ENCODE measurements at places on chromosomes 5 and 9.

- DNase-seq = no peak
Observed at GRCh38 chr5:53777864-53778618, 217.6 kb downstream of the NDUFS4 start.

GRCh38 chr5:571791-572190 lies 40.3 kb upstream of the CEP72 start:
- no peak for DNase-seq

- no peak for DNase-seq
Observed at GRCh38 chr5:171908638-171909037, 97.8 kb downstream of the FBXW11 start.

- no peak for DNase-seq
Observed at GRCh38 chr9:16461851-16462250, 408.6 kb downstream of the BNC2 start.

- DNase-seq = no peak
Observed at GRCh38 chr5:3489239-3489843, 106.3 kb upstream of the IRX1 start.

DNA sequence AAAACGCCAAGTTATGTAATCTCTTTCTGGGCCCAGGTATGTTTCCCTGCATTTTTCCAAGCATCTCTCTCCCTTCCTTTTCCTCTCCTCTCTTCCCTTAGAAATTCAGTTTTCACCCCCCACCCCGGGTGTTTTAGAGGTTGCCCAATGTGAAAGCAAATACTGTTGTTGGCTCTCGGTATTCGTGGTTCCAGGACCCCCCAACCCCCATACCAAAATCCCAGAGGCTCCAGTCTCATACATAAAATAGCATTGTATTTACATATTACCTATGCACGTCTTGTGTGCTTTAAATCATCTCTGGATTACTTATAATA lies 48.8 kb downstream of the ACER2 start:
- no peak for DNase-seq

DNA sequence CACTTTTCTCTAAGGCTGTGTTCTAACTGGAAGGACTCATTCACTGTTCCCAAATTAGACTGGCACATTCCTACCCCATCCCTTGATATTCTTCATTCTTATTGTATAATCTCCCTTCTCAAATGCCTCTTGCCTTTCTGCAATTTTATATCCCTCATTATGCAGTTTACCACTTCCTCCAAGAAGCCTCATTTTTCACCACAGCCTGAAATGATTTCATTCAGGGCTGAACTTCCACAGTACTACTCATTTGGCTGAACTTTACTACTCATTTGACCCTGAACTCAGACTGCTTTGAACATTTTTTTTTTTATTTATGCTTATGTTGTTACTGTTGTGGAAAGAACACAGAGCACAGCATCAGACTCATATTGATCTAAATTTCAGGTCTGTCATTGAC lies 32.7 kb downstream of the GRIA1 start:
- DNase-seq = no peak

GRCh38 chr5:15500325-15501001 lies 483 bp downstream of the FBXL7 start:
- DNase-seq = no peak

- DNase-seq = no peak
Observed at GRCh38 chr5:93070938-93071337, 510.1 kb downstream of the NR2F1-AS1 start.

DNA sequence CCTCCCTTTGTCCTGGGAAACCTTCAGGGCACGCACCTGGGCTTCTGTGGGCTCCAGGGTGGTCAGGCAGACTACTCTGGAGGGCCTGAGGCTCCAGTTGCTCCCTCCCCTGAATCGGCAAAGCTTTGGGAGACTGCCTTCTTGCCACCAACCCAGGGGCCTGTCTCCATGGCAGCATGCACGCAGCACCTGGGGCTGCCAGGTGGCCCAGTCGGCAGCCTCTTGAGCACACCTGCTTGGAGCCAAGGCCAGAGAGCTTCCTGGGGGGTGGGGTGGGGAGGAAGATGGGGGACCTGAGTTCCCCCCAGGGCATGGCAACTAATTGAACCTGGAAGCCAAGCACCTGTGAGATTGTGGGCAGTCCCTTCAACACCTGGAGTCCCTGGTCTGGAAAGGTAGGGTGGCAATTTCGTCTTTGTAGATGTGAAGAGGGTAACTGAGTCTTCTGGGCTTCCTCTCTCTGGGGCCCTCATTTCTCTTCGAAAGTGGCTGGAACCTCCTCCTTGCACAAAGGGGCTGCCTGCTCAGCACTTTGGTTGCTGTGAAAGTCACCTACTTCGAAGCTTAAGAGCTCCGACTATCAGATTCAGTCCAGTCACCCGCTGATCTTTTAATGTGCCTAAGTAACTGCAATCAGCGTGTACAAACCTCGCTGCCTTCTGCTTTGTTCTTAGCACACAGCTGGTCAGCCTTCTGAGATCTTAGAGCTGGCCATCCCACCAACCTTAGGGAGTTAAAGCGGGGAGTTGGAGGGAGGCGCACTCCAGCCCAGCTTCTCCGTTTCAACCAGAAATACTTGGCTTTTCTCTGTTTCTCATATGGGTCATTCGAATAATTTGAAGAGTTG lies 4.0 kb downstream of the RNF183 start:
- DNase-seq = peak; percentile 91

GRCh38 chr5:142032747-142033631 lies 20.2 kb upstream of the GNPDA1 start:
- DNase-seq = no peak

DNA sequence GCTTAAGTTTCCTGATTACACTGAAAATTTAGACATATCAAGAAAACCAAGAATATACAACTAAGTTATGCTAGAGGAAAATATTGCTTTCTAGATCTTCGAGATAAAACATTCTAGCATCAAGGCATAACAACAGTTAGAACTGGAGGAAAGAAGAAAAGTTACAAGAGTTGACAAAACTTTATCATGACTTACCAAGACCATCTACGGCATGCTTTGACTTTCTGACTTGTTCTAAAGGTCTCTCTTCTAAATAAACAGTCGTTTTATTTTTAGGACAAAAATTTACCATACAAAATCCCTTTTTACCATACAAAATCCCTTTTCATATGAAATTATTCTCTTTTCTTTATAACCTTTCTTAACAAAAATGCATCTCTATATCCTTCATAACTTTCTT lies 1110.1 kb upstream of the CDH10 start:
- no peak for DNase-seq

All from NCI-H345 (cell line).